ENCODE measurements at places on chromosomes 13 and 19. TPM values are rescaled to one million over a fixed set of nuclear protein-coding genes. Genes with fewer than 3 reads are reported as not detected.

DNA sequence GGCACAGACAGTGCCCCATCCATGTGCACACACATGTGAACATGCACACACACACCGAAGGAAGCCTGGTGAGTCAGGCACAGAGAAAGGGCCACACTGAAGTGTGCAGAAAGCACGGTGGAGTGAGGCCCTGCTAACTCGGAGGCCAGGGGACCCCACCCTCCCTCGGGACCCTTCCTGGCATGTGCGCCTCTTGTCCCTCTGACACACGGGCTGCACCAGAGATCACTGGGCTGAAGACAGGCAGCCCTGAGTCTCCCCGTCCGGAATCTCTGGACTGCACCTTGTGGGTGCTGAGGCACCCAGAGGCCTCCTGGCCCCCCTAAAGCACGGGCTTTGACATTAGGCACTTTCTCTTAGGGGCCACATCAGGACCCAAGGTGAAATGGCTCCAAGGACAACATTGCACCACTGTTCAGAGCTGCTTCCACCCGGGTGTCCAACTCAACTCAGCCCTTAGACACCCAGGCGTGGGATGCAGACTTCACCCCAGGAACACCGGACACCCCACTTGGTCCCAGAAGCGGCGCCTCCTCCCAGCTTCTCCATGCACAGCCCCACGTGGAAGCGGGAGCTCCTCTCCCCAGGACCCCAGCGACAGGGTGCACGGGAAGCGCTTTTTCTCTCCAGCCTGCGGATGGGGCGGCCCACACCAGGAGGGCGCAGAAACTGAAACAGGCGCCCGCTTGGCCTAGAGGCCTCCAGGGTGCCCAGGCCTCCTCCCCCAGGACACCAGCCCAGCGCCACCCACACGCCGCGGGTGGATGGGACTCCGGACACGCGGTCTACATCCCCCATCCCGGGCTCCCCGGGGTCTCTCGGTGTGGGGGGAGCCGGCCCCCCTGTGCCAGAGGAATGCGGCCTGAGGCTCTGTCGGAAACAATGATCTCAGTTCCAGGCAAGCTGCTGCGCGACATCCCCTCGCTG, 90.2 kb downstream of the SPACA7 start:
- no peak for DNase-seq

- DNase-seq: no peak
These were observed 15.5 kb upstream of the MYH14 start for GRCh38 chr19:50187937-50188336.

- DNase-seq: no peak
These were observed 28.0 kb upstream of the UFM1 start for GRCh38 chr13:38321654-38322053.

DNA sequence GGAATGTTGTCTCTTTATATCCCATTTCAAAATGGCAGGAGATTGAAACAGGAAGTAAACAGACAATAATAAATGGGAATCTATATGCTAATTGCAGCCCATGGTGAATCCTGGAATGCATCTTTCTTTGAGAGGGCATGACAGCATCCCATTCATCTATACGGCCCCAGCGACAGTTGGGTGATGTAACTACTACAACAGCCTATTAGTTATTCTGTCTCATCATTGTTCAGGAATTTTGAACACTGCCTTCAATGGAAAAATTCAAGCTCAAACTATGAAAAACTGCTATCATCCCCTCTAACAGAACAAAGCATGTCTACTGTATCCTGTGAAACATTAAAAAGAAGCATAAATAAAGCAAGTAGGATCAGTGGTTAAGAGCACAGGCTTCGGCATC, 262.1 kb downstream of the DCT start:
- no peak for DNase-seq

- no peak for DNase-seq
These were observed 1617.6 kb upstream of the SLC10A2 start for GRCh38 chr13:104683789-104684188.

Gene FBXO27
- 10.0 TPM for total RNA-seq

Gene PSG7
- total RNA-seq: not detected

Gene HSD17B14
- total RNA-seq: 6.6 TPM

Gene ATP8B3
- total RNA-seq: 2.0 TPM

Data from posterior vena cava (tissue), 2 donors.